ENCODE measurements at places on chromosomes 1 and 21.
A peak's percentile ranks its signal among the peaks of the same experiment; 100 is the strongest.

DNA sequence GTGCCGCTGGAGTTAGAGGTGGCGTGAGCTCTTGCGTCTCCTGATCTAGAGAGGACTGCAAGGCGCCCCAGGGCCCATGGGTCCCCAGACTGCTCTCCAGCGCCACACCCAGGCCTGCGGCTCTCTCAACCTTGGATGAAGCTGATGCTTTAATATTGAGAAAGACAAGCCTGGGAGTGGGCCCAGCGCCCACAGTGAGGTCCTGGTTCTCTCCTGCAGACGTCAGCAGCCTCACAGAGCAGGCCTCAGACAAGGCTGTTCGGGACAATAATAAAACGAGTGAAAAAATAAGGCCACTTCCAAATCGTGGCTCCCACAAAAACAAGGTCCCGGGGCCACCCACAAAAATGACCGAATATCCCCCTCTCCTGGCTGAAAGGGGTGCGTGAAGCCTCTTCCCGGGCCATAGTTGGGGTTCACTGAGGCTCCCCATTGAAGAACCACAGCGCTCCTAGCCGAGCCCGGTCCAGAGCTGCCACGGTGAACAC lies 6.0 kb upstream of the DNMT3L start:
- peak; percentile 13 for DNase-seq

DNA sequence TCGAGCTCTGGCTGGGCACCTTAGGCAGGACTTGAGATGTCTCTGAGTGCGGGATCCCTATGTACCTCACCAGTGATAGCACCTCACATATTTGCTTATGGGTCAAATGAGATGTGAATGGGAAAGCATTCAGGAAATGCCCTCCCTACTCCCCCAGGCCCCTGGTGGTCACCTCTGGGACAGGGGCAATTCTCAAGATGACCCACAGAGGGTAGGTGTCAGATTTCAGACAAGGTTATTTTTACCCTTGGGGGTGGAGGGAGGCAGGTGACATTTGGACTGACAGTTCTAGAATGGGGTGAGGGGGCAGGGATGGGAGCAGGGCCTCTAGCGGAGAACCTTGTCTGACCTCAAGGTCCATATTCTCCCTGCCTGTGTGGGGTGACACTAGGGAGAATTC lies 27.1 kb downstream of the ACOT11 start:
- DNase-seq = no peak

GRCh38 chr1:3671371-3672180 lies 19.3 kb downstream of the TP73 start:
- no peak for DNase-seq

GRCh38 chr1:174998569-174999215 lies 1.1 kb upstream of the CACYBP start:
- DNase-seq = peak; percentile 46

DNA sequence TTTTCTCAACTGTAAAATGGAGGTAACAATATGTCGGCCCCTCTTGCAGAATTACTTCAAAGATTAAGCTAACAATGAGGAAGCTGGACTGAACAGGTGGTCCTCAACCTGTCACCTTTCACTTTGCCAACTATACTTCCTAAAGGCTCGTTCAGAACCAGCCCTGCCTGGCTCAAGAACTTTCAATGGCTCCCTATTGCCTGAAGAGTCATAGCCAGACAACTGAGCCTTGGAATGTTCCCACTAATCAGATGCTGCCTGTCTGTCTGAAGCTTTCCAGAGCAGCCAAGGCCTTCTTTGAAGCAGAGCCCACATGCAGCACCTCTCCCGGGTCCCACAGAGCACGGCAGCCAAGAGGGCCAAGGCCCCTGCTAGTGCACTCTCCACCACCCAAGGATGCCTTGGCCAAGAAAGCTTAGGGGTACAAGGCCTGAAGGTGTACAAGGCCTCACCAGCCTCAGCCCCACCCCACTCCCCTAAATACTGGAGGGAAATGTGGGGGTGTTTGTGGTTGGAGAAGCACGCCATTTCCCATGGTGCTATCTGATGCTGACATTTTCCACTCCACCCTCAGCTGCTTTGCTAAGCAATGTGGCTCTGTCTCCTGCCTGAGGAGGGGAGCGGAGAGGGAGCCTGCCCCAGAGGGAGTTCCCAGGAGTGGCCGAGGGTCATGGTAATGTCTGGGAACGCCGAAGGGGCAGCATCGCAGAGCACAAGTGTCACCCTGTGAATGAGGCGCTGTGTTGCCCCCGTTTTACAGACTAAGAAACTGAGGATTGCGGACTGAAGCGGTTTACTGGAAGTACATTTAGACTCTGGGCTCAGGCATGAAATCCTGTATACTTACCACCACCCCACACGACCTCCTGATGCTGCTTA lies 8.2 kb upstream of the LAPTM5 start:
- DNase-seq = peak; percentile 37

- DNase-seq = no peak
Observed at GRCh38 chr1:212578041-212578440, 30.5 kb upstream of the ATF3 start.

DNA sequence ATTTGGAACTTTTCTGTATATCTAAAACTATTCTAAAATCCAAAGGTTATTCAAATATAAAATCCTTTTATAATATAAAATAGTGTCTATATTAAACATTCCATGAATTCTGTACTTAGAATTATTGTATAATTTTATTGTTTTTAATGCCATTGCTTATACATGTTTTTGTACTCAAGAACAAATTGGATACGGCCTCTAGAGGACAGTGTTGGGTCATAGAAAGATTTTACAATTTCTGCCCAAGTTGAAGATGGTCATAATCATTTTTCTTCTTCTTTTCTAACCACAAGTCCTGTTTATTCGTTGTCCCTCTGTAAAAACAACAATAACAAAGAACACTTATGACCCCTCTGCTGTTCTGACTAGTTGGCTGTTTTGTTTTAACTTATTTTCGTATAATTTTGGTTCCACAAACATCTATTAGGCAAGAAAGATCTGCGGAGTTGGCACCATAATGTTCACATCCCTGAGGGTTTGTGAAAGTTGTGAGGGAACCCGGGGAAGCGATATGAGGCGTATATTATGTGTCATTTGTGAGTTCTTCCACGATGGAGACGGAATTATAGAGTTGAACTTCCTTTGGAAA lies 75.7 kb upstream of the KIF26B start:
- DNase-seq = no peak

GRCh38 chr1:9128166-9128519 lies 759 bp downstream of the GPR157 start:
- peak; percentile 5 for DNase-seq

- DNase-seq = no peak
Observed at GRCh38 chr1:86616871-86617270, 70.0 kb downstream of the CLCA4 start.

GRCh38 chr1:167716000-167716271 lies 5.8 kb upstream of the MPZL1 start:
- no peak for DNase-seq

DNA sequence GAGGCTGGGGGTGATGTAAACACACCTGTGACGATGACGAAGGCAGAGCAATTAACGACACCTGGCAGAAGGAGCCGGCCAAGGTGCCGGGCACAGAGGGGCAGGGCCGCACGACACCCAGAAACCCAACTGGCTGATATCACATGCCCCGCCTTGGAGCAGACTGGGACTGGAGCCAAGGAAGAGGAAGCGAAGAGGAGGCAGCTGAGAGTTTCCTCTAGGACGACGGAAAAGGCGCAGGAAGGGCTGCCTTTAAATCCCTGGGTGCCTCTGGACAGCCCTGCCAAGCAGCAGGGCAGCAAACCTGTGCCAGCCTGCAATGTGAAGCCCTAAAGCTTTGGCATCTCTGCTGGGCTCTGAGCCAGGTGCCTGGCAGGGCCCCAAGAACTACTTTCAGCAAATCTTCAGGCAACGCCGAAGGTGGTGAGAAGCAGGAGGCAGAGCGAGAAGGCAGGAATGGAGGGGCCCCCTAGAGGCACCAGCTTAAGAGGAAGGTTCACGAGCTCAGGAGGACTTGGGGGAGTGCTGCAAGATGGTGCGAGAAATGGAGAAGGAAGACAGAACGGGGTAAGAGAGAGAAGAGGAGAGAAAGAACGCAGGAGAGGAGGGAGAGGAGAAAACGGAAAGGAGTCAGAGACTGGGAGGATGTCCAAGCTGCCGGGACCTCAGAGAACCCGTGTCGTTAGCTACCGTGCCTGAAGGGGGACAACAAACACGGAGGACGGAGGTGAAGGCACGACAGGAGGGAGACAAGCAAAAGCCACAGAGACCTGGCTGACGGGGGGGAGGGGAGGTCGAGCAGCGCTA lies 25.3 kb upstream of the PEF1 start:
- DNase-seq = peak; percentile 14

GRCh38 chr1:88956003-88956402 lies 36.4 kb downstream of the KYAT3 start:
- no peak for DNase-seq

DNA sequence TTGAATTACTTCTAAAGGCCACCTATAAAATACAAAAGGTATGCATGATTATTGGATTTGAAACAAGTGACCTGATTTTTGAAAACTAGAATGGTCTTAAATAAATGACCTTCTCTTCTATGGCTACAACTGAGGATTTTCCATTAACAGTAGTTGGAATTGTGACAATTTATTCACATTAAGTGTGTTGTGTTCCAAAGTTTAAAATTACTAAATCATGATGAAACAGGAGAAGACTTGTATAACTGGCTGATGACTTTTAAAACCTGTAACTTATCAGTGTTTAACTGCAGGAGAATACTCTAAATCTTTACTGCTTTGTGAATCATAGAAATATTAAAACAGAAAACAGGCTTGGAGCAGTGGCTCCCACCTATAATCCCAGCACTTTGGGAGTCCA lies 4.6 kb downstream of the KCNT2 start:
- DNase-seq = no peak

DNA sequence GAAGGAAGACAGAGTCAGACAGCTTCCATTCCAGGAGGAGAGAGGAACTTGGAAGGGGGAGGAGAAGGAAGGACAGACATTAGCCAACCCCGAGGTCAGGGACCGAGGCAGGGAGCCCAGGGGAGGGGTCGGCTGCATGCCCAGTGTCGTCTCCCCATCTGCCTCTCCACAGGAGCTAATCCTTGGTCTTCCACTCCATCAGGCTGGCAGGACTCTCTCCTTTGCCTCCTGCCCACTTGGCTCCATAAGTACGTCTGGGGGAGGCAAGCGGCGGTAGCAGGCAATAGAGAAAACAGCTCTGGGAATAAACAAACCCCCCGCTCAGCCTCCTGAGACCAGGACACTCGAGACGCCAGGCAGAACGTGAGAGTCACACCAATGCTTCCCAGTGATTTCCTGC lies 71.3 kb downstream of the GRIK3 start:
- no peak for DNase-seq

DNA sequence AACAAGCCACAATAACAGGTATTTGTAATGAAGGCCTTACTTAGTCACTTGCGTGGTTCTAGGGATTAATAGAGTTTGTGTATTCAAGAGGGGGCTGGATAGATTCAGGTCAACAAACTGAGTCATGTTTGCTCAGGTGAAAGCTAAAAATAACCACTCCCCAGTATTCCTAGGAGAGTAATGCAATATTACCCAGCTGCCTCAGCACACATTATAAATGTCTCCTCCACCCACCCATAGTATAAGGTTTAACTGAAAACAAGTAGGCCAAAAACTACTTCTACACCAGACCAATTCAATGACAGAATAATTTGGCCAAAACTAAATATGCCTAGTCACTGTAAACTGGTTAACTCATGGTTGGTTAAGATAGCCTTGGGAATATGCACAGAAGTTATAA lies 34.4 kb downstream of the WLS start:
- DNase-seq = no peak

GRCh38 chr21:25949701-25950100 lies 214.9 kb downstream of the GABPA start:
- no peak for DNase-seq

DNA sequence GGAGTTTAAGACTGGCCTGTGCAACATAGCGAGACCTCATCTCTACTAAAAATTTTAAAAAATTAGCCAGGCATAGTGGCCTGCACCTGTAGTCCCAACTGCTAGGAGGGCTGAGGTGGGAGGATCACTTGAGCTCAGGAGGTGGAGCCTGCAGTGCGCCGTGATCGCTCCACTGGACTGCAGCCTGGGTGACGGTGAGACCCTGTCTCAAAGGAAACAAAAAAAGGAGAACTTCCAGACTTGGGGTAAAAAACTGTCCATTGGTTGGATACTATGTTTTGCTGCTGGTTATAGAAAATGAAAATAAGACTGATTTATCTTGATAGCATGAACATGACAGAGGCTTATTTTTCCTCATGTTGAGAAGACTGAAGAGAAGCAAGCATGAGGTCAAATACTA lies 79.4 kb downstream of the WDR4 start:
- no peak for DNase-seq

DNA sequence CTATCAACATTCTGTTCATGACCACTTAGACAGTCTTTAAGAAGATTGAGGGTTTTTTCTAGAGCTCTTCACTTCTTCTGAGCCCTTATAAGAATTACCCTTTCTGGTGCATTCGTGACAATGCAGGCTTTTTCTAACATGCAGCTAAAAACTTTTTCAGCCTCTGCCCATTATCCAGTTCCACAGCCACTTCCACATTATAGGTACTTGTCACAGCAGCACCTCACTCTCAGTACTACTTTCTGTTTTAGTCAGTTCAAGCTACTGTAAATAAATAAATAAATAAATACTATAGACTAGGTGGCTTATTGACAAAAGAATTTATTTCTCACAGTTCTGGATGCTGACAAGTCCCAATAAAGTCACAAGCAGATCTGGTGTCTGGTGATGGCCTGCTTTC lies 284.4 kb upstream of the PKN2 start:
- no peak for DNase-seq

DNA sequence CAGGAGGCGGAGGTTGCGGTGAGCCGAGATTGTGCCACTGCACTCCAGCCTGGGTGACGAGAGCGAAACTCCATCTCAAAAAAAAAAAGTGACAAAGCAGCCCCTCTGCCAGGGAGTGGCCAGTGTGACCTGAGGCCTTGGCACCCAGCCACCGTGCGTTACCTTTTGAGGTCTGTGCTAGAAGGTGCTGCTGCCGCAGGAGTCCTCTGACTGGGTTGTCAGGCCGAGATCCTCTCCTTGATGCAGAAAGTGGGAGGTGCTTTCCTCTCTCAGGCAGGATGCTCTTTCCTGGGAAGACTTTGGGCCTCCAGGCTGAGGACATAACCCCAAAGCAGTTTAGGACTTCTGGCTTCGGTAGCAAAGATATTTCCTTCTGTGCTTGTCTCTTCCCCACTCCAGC lies 280.5 kb upstream of the VAMP3 start:
- DNase-seq = no peak

DNA sequence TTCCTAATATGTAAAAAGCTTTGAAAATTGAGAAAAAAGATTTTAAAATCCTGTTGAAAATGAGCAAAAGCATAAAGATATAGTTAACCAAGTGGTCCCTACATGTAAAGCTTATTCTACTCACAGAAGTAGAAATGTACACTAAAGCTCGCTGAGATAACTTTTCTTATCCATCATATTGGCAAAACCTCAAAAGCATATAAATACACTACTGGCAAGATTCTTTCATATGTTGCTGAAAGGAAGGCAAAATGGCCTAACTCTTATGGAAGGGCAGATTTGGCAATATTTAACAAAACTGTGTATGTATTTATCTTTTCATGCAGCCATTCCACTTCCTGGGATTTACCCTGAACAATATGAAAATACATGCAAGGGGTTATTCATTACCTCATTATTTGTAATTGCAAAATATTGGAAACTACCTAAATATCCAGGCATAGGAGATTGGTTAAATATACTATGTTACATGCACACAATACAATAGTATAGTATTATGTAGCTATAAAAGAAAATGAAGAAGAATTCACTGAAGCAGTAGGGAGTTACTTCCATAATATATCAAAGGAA lies 43.2 kb upstream of the LYPLAL1 start:
- no peak for DNase-seq
